ENCODE measurements at places on chromosomes 12 and 14. TPM values are rescaled to one million over a fixed set of nuclear protein-coding genes. Genes with fewer than 3 reads are reported as not detected.

The RNF212B gene
- not detected for total RNA-seq

The GLTP gene
- total RNA-seq = 20.7 TPM

The KLRD1 gene
- total RNA-seq = not detected

The ATP23 gene
- total RNA-seq = 6.4 TPM

The E2F7 gene
- 8.2 TPM for total RNA-seq

The MMAB gene
- total RNA-seq = 25.3 TPM

The GPR68 gene
- total RNA-seq = 0.21 TPM

The KRT73 gene
- total RNA-seq = not detected

The SLC22A17 gene
- 6.9 TPM for total RNA-seq

The TSPAN11 gene
- not detected for total RNA-seq

The LBHD2 gene
- total RNA-seq = 0.50 TPM

The P2RX2 gene
- not detected for total RNA-seq

The ADGRD1 gene
- total RNA-seq = 0.50 TPM

The POLE2 gene
- total RNA-seq = 14.5 TPM
